ENCODE measurements at places on chromosomes 1 and 21.

DNA sequence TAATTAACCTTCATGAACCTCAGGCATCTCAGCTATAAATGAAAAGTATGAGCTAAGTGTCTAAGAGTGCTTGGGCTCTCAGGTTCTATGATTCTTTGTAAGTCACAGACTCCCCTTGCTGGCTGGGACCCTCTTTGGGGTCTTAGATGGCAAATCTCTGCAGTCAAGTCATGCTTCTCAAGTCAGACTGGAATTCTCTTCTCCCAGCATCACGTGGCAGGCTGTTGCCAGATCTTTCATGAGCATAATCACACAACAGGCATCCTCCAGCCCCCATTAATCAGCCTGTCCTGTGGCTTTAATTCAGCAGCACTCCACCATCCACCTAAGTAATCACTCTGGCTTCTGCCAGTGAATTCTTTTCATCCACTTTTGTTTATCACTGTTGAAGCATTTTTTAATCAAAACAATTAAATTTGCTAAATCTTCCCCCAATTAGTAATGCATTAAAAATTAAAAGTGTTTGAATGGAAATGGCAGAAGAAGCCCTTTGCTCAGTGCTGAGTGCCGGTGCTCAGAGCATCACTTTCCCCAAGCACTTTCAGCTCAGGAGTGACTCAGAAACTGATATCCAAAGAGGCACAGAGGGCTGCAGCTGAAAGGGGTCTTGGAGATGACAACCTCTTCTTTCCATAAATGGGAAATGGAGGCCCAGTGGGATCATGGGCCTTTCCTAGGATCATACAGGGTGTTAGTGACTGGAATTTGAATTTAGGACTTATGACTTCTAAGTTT is 50.2 kb downstream of the C8A start:
- DNase-seq, result no peak

DNA sequence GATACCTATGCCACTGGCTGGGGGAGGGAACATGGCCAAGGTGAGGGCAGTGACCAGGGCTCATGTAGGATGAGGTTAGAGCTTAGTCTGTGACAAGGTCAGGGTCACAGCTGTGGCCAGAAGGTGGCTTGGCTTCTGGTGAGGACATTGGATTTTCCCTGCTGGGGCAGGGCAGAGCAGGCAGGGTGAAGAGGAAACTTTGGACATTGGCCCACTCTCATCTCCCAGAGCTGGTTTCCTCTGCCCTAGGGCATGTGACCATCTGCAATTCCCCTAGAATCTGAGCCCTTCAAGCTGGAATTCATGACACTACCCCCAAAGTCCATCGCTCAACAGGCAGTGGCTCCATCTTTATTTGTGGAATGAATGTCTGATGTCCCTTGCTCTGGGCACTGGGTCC is 5.3 kb downstream of the DMBX1 start:
- DNase-seq, result no peak

DNA sequence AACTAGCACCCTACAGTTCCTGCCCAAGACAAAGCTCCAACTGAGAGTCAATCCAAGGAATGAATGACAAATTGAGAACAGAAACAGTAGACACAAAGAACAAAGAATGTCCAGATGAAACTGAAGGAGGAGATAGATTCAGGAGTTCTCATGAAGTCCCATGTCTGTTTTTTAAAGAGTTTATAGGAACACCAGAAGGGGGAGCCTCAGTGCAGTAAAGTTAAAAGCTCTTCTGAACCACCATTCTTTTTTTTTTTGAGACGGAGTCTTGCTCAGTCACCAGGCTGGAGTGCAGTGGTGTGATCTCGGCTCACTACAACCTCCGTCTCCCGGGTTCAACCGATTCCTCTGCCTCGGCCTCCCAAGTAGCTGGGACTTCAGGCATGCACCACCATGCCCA is 323.6 kb downstream of the MRPL39 start:
- DNase-seq, result peak; percentile 30

GRCh38 chr1:177872308-177872900 is 97.5 kb downstream of the SEC16B start:
- DNase-seq, result no peak

GRCh38 chr1:36284061-36284460 is 22.1 kb upstream of the SH3D21 start:
- DNase-seq, result peak; percentile 22

DNA sequence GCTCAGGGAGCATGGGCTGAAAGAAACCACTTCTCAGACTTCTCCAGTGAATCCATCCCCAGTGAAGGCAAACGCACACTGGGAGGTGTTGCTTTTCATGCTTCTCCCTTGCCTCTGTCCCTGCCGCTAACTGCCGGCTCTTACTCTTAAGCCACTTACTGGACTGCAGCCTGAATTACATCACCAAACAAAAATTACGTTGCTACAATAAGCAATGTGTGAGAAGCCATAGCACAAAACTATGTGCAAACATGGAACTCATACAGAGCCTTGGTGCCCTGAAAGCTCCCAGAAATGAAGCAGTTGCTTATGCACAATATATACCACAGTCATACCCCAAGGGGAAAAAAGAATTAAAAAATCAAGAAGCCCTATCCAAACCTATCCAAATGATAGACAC is 375.2 kb downstream of the KCNH1 start:
- DNase-seq, result no peak

- DNase-seq, result peak; percentile 96
Measured at GRCh38 chr1:247103859-247104591, at the start of gene ZNF669. Gene ZNF669, minus strand, starts transcription at chr1:247104356. Its CDS starts 157 bp downstream, at chr1:247104199.

DNA sequence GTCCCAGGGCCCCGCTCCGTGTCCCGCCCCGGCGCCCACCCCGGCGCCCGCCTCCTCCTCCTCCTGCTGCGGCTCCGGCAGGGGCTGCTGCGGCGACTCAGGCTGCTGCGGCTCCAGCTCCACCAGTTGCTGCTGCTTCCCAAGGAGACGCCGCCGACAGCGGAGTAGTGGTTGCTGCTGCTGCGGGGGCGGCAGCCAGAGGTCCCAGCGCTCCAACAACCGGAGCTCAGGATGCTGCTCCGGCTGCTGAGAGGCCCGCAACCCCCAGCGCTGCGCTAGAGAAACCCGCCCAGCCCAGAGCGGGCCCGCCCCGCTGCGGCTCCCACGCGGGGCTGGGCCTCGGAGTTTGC is 1.1 kb downstream of the CRCT1 start:
- no peak for DNase-seq

GRCh38 chr1:47621977-47622376 is 184.1 kb downstream of the FOXD2 start:
- no peak for DNase-seq

DNA sequence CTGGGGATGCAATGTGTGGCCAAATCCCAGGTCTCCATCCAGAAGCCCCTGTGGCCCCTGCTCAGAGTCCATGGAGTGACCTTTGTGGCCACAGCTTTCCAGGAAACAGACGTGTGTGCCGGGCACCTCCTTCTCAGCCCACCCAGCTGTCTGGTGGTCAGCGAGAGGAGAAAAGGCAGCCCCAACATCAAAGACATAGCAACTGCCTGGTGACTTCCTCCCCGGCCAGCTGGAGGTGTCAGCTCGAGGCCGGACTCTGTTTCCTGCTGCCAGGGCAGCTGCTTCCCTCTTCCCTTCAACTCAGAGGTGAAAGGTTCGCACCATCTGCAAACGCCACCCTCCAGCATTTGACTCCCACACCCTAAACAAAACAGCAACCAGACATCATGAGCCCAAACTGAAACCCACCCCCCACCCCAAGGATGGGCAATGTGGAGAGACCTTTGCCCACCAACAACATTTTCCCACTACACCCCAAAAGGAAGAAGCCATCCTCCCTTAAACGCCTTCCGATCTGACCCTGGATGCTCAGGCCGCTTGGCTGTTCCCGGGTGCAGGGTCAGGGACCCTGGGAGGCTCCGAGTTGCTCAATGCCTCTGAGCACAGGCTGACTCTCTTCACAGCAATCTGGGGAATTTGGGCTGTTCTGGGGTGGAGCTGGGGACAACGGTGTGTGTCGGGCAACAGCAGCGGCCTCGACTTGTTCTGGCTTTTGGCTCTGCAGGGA is 162.3 kb downstream of the PSMG1 start:
- peak; percentile 67 for DNase-seq

DNA sequence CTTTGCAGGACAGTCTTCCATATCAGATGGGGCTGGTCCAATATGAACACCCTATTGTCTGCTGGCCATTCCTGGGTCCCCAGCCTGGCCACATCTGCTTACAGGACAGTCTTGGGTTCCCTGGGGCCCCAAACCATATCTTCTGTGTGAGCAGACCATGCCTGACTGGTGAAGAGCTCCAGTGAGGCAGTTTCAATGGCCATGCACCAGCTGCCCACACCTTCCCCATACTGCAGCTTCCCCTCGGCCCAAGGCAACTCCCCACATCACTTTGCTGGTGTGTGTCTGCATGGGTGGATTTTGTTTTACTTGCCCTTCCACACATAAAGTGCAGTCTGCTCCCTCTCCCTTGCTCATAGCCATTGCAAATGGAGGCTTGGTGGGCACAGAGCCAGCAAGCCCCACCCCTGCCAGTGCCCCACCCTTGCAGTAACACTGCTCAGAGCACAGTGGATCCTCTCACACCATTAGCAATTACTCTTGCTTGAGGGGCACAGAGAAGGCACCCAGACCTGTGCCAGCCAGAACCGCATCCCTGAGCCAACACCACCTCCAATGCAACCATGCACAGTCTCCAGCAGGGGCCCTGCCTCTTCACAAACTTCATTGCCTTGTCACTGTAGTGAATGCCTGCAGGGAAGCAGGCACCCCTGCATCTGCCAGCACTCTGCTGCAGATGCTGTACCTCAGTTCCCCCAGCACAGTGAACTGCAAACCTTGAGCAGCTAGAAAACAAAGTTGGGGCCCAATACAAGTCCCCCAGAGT is 474.5 kb upstream of the BEND5 start:
- no peak for DNase-seq

- no peak for DNase-seq
Measured at GRCh38 chr1:60692031-60692430, 390.3 kb upstream of the NFIA start.

GRCh38 chr1:54857746-54858561 is 29.0 kb downstream of the DHCR24 start:
- peak; percentile 63 for DNase-seq

GRCh38 chr1:62327360-62328055 is 8.3 kb upstream of the KANK4 start:
- DNase-seq, result no peak

GRCh38 chr1:29254346-29254745 is 18.0 kb downstream of the PTPRU start:
- peak; percentile 19 for DNase-seq

- DNase-seq, result no peak
Measured at GRCh38 chr1:221937155-221937953, 195.5 kb upstream of the DUSP10 start.

GRCh38 chr1:85553416-85554335 is 26.9 kb upstream of the CCN1 start:
- no peak for DNase-seq

DNA sequence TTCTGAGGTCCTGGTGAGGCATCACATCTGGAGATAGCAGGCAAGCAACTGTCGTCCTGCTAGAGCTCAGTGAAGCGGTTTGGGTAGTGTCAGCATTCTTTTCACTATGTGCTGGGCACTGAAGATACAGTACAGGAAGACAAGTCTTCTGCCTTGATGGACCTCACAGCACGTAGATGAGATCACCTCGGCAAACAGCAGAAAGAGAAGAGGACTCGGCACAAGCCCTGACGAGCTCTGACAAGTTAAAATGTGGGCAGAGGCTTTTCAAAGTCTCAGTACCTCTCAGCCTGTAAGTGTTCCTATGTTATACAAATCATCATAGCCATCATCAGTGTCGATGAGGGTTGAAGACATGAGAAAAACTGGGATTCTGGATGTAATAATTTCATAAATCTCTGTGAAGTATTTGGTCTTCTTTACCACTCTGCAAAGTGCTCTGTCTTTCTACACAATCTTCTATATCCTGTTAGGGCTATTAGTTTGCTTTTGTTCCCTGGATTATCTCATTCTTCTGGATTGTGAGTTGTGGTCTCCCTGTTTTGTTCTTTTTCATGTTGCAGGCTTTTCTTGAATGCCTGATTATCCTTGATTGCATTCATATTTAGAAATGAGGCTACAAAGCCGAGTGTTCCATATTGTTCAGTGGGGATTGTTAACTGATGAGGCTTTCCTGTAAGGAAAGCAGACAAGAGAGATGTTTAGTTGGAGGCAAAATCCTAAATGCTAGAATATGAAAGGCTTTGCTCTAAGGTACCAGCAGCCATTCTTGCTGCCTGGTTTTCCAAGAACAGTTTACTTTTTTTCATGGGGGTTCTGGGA is 24.2 kb downstream of the MAEL start:
- DNase-seq, result no peak

GRCh38 chr1:41664861-41665640 is 180.6 kb upstream of the EDN2 start:
- peak; percentile 47 for DNase-seq

DNA sequence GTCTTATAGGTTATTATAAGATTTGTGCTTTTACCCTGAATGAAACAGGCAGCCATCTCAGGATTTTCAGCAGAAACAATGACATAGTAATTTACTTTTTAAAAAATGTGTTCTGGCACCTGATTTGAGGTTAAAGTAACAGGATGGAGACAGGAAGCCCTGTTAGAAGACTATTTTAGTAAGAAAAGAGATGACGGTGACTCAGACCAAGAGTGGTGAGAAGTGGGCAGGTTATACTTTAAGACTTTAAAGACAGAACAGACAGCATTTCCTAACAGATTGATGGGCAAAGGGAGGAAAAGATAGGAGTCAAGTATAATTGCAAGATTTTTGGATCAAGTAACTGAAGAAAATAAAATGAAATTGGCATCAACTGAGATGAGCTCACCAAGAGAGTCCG is 436.8 kb upstream of the NR5A2 start:
- no peak for DNase-seq

DNA sequence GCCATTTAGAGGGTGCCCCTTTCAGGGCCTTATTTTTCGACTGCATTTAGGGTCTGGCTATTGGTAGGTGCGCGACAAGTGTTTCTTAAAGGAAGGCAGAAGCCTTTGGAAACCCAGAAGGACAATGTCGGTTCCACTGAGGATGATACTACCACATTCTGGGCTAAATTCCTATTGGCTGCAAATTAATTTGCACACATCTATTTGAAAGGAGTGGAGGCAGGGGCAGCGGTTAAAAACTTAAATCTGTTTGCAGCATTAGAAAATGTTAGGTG is 1.1 kb downstream of the PATJ start:
- DNase-seq, result no peak

DNA sequence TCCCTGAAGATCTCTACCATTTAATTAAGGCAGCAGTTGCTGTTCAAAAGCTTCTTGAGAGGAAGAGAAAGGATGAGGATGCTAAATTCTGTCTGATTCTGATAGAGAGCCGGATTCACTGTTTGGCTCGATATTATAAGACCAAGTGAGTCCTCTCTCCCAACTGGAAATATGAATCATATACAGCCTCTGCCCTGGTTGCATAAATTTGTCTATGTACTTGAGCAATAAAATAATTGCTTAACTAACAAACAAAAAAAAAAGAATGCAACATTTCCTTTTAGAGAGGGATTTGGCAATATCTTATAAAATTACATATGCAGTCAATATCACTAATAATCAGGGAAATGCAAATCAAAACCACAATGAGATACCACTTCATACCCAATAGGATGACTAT is 26.8 kb downstream of the ALDH9A1 start:
- DNase-seq, result peak; percentile 86

Data from fibroblast of gingiva (primary cell).